ENCODE measurements at places on chromosomes 11 and 22. TPM values are rescaled to one million over a fixed set of nuclear protein-coding genes. Genes with fewer than 3 reads are reported as not detected.
A peak's percentile ranks its signal among the peaks of the same experiment; 100 is the strongest.

OR51D1 gene
- not detected for total RNA-seq

CHADL gene
- total RNA-seq: not detected

GRCh38 chr11:83302151-83302550 lies 16.0 kb upstream of the CCDC90B start:
- H3K4me1 ChIP-seq: no peaks in the 10 kb centered on the region
- no peak for DNase-seq
- H3K36me3 ChIP-seq: no peaks in the 10 kb centered on the region
- H3K27ac ChIP-seq: no peak overlapping the region
- no peak overlapping the region for H3K4me3 ChIP-seq
- H3K27me3 ChIP-seq: peaks cover 3% of the 10 kb centered on the region

- H3K36me3 ChIP-seq: peaks cover 1% of the 10 kb centered on the region
- no peaks in the 10 kb centered on the region for H3K27me3 ChIP-seq
- no peak overlapping the region for H3K4me3 ChIP-seq
- no peak overlapping the region for H3K27ac ChIP-seq
- H3K4me1 ChIP-seq: no peaks in the 10 kb centered on the region
Measured at GRCh38 chr22:27880778-27881394, 38.2 kb downstream of the PITPNB start.

- no peak for DNase-seq
- no peaks in the 10 kb centered on the region for H3K36me3 ChIP-seq
- no peak overlapping the region for H3K4me3 ChIP-seq
Measured at GRCh38 chr11:103997082-103997481, 39.4 kb upstream of the DDI1 start.

DAGLA gene
- 9.4 TPM for total RNA-seq

- no peaks in the 10 kb centered on the region for H3K27me3 ChIP-seq
- H3K27ac ChIP-seq: no peak overlapping the region
- no peak for DNase-seq
Measured at GRCh38 chr22:32919629-32920028, 118.1 kb downstream of the TIMP3 start.

OR2AT4 gene
- total RNA-seq: not detected

LIF gene
- 8.0 TPM for total RNA-seq

DNA sequence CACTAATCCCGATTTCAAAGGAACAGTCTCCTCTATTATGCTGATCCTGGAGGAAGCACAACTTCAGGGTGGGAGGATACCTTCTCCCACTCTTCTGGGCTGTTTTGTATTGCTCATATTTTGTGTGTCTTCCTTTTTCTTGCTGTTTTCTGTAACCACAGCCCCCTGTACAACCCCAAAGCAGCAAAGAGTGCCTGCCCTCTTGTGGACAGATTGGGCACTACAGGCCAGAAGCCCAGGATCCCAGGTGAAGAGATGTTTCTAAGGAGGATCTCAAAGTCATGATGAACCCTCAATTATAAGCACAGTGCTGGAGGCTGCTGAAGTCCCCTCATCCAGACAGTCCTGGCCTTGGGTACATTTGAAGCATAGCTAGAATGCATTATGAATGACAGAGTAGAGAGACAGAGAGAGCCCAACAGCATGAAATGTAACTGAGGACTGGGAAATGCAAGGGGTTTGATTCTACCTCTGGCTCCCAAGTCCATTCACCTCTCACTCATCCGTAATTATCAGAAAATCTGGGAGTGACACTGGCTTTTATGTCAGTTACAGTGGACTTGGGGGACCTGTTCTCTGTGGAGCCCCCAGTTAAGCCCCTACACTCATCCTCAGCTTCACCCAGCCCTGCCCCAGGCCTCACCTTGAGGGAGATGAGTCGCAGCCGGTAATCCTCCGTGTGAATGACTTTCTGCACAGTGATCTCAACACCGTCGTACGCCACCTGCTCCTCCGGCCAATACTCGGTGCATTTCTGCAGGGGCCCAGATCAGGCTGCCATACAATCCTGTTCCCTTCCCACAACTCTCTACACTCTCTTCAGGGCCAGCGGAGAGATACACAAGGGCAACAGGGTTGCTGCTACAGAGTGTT lies 6.2 kb upstream of the IGSF22 start:
- H3K4me1 ChIP-seq: 0 out of 2 replicates have a peak, but pooled peaks cover 17% of the 10 kb centered on the region
- H3K27me3 ChIP-seq: no peaks in the 10 kb centered on the region
- H3K36me3 ChIP-seq: no peaks in the 10 kb centered on the region
- DNase-seq: peak; percentile 74
- no peak overlapping the region for H3K4me3 ChIP-seq

DDTL gene
- total RNA-seq: 6.2 TPM

DNA sequence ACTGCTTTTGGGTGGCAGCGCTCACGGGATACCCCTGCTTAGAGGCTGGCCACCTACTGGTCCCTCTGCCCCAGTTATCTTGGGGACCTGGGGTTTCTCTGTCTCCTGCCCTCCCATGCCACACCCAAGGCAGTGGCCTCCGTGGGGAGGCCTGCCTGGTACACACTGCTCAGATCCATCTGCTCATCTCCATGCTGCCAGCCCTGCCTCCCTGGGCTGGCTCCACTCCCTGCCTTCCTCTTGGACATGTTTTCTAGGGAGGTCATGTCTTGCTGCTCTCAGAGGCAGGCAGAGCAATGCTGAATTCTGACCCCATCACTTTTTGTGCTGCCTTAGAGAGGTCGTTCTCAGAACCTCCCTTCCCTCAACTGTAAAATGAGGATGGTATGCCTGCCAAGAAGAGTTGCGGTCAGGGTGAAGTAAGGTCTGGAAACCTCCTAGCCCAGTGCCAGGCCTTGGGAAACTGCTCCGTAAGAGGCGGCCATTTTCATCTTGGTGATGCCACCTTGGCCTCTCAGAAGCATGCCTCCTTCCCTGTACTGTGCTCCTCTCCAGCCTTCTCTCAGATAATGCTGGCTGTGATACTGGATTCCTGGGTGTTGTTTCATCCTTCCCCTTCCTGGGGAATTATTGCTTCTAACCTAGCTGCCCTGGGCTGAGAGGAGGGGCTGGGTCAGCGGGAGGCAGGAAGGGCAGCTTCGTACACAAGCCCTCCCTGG lies 186.4 kb upstream of the ZBED5 start:
- H3K4me1 ChIP-seq: no peaks in the 10 kb centered on the region
- H3K27me3 ChIP-seq: no peaks in the 10 kb centered on the region
- H3K36me3 ChIP-seq: no peaks in the 10 kb centered on the region
- H3K27ac ChIP-seq: no peak overlapping the region
- no peak overlapping the region for H3K4me3 ChIP-seq
- no peak for DNase-seq

- no peak for DNase-seq
- no peak overlapping the region for H3K4me3 ChIP-seq
- H3K4me1 ChIP-seq: no peaks in the 10 kb centered on the region
- no peak overlapping the region for H3K27ac ChIP-seq
- H3K27me3 ChIP-seq: no peaks in the 10 kb centered on the region
Measured at GRCh38 chr22:33112580-33112979, 54.4 kb upstream of the SYN3 start.

DNA sequence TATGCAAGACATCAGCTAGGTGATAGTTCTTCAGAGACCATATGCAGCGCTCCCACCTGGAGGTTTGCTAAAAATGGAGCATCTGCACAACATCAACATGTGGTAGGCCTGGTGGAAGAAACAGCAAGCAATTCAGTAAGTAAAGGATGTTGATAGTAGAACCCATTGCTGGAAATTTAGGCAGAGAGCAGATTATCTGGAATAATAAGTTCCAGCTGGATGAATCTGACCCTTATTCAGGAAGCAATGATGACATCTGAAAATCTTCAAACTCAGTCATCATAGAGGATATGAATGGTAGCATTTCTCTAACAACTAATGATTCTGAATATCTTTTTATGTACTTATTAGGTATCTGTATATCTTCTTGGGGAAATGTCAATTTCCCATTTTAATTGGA lies 225.2 kb upstream of the ANO3 start:
- H3K4me1 ChIP-seq: no peaks in the 10 kb centered on the region
- DNase-seq: no peak
- H3K27ac ChIP-seq: no peak overlapping the region
- no peaks in the 10 kb centered on the region for H3K27me3 ChIP-seq

GDPD4 gene
- total RNA-seq: not detected

GRCh38 chr22:46135611-46136485 lies 14.5 kb upstream of the PPARA start:
- no peaks in the 10 kb centered on the region for H3K27me3 ChIP-seq
- no peak overlapping the region for H3K27ac ChIP-seq
- H3K4me1 ChIP-seq: no peaks in the 10 kb centered on the region
- no peak overlapping the region for H3K4me3 ChIP-seq
- H3K36me3 ChIP-seq: no peaks in the 10 kb centered on the region

DNA sequence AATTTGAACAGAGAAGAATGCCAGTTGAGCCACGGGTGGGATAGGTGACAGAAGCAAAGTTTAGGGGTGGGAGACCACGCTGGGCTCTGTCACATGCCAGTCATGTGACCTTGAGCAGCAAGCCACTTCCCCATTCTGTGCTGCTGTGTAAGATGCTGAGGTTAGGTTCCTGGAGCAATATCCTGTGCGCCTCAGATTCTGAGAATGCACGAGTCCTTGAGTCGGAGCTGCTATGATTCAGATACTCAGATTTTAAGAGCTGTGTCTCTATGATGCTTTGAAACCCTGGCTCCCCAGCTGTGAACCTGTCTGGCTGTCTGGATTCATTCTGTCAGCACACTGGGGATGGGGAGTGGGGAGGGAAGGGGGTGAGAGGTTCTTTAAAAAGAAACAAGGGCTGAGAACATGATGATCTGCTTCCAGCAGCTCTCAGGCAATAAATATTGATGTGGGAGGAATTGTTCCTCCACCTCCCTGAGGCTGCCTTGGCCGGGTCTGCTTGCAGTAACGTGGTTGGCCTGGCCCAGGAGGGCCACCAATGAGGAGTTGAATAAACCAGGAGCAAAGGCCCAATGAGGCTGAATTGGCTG lies 24.0 kb downstream of the SLCO2B1 start:
- H3K4me1 ChIP-seq: peaks cover 20% of the 10 kb centered on the region
- no peak overlapping the region for H3K4me3 ChIP-seq
- H3K27me3 ChIP-seq: no peaks in the 10 kb centered on the region
- peaks cover 25% of the 10 kb centered on the region for H3K36me3 ChIP-seq

- H3K4me1 ChIP-seq: peaks cover 45% of the 10 kb centered on the region
- no peak overlapping the region for H3K4me3 ChIP-seq
- H3K36me3 ChIP-seq: no peaks in the 10 kb centered on the region
- peak; percentile 64 for DNase-seq
- H3K27ac ChIP-seq: no peak overlapping the region
- no peaks in the 10 kb centered on the region for H3K27me3 ChIP-seq
Measured at GRCh38 chr11:75496305-75496752, 29.4 kb downstream of the GDPD5 start.
